ENCODE measurements at places on chromosomes 1 and 21.
A peak's percentile ranks its signal among the peaks of the same experiment; 100 is the strongest.

GRCh38 chr1:166193057-166193698, 26.4 kb upstream of the FAM78B start:
- no peak for DNase-seq

DNA sequence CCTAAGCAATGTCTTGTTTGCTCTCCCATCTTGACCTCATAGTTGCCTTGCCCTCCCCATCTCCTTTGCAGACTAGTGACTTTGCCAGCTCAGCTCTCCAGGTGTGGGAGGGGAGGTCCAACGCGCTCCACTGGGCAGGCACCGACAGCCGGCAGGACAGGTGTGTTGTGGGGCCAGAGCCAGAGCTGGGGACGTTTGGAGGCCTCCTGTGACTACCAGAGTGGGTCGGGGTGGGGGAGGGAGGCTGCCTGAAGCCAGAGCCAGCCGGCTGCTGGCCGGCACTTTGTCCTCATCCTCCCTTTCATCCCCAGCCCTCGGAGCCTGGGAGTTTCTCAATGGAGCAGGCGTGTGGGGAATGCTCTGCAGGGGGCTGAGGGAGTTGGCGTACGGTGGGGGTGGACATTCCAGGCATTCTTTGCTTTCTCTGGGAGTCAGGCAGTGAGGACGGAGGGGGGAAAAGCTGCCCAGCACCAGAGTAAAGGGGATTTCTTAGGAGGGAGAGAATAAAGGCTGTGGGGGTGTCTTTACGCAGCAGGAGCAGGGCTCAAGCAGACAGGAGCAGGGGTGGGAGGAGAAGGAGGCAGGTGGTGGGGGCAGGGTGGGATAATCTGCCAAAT, 20.2 kb downstream of the NUAK2 start:
- DNase-seq, result no peak

DNA sequence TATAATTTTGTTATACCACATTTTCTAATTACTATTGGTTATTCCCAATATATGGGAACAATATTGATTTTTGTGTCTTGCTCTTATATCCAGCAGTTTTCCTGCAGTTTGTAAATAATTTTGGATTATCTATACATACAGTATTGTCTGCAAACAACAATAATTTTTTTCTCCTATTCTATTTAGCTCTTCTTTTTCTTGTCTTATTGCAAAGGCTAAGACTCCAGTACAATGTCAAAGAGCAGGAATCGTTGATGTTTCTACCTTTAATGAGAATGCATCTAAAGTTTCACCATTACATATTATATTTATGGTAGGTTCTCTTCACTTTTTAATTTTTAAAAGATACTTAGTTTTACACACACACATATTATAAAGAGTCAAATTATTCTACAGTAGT, 4.1 kb upstream of the AVPR1B start:
- no peak for DNase-seq

GRCh38 chr1:181801617-181802016, 259.9 kb downstream of the ZNF648 start:
- DNase-seq, result no peak

- DNase-seq, result no peak
Observed at GRCh38 chr1:58584082-58584895, 7.2 kb upstream of the TACSTD2 start.

GRCh38 chr1:153827168-153827964, 52.2 kb downstream of the SLC27A3 start:
- DNase-seq, result no peak

- no peak for DNase-seq
Observed at GRCh38 chr1:230079199-230080024, 12.4 kb downstream of the GALNT2 start.

DNA sequence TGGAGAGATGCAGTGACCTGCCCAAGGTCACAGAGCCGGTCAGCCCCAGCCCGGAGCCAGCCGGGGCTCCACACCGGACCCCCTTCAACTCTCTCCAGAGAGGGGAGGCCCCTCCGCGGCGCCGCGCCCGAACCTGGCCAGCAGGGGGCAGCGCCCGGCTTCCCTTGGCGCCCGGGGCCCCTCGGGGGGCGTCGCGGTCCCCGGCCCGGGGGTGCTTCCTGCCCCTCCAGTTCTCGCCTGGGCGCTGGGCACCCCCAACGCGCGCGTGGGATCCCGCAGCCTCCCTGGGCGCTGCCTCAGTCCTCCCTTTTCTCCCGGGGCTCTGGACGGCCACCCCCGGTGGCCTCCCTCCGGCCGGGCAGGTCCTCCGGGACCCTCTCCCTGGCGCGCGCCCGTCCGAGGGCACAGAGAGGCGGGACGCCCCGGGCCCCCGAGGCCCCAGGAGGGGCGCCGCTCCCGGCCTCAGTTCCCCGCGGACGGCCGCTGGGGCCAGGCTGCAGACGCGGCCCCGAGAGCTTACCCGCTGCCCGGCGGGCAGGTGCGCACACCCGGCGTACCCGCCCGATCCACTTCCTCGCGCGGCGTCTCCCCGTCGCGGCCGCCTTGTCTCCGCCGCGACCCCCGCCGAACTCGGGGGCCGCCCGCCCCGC, 406 bp downstream of the HTR1D start:
- DNase-seq, result no peak

- no peak for DNase-seq
Observed at GRCh38 chr1:176800978-176801513, 338.1 kb downstream of the PAPPA2 start.

DNA sequence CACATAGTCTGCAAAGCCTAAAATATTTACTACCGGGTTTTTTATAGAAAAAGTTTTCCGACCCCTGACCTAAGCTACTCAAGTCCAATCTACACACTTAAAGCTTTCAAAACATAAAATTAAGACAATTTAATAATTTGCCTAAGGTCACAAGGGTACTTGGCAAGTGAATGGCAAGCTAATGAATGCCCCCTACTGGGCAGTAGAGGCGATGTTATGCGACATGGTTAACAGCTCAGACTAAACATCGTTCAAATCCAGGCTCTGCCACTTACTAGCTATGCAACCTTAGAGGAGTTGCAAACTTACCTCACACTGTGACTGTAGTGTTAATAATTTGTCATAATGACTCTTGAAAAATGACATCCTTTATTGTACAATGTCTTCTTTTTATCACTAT, 317.2 kb upstream of the NFIA start:
- DNase-seq, result no peak

DNA sequence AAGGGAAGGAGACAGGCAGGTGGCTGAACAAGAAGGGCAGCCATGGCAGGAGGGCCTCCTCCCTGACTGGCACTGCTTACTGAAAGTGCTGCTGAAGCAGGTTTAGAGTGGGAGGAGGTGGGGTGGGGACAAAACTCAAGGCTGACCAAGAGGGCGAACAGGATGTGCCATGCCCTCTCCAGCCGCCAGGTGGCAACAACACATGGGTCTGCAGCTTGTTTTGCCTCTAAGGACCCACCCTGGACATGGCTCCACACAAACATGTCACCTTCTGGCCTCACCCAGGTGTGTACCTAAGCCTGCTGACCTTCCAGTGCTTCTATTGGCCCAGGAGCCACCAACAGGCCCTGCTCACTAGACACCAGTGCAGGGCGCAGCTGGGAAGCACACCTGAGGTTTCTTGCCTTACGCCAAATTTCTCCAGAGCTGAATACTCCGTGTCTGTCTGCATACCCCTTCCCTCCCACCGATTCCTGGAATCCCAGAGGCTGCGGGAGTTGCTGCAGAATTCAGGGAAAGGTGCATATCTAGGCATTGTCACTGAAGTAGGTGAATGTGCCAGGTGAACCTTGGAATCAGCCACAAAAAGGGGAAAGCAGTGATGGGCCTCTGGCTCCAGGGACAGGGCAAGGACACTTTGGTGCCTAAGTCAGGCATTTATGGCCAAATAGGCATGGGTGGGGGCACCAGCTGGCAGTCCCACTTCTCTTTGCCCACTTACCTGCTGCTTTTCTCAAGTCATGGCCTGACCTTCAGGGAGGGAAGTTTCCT, 5.3 kb downstream of the PSRC1 start:
- peak; percentile 45 for DNase-seq

DNA sequence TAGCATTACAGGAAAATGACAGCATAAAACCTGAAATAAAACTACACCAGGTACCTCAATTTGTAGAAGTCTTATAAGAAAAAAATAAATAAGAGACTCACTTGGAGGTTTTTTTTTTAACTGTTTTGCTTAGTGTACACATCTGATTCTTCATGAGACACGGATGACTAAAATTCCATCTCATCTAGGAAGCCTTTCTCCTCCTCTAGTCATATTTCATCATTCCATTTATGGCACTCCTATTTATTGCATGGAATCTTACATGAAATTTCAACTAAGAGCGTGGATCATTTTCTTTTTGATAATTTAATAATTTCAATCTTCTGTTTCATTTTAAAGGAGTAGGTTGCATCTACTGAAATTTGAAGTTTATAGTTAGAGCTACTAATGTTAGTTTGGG, 1.6 kb upstream of the PTGS2 start:
- DNase-seq, result no peak

- DNase-seq, result peak; percentile 91
Observed at GRCh38 chr1:113389953-113390834, at the start of gene MAGI3. MAGI3 (plus strand) TSS chr1:113390515; CDS start chr1:113391034, 519 bp downstream.

DNA sequence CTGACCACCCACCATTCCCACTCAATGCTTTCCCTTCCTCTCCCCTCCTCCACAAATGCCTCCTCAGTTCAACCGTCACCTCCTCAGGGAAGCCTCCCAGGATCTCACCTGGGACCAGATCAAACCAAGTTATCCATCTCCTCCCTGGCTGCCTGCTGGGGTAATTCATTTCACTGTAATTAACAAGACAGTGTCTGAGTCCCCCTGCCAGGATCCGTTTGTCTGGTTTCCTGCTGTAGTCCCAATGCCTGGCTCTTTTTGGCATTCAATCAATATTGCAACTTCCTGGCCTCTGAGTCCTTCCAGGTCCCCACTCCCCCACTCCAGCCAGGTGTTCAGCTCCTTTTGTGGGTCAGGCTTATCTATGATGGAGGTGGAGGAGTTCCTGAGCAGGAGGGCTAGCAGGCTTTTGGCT, 687.7 kb downstream of the PTPRU start:
- no peak for DNase-seq

DNA sequence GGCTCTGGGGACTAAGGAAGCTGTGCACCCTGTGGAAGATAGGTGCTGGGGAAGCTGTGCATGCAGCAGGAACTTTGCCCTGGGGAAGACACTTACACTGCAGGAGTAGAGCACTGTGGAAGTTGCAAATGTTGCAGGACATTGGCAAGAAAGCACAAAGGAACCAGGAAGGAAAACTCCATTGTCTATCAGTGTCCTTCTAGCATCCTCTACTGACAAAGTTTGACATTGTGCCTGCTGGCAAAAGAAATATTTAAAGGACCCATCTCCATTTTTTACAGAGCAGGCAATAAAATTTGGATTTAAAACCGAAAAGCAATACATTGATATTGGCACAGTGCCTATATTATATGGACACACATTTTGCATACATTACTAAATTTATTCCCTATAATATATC, 394.1 kb downstream of the PBX1 start:
- no peak for DNase-seq

DNA sequence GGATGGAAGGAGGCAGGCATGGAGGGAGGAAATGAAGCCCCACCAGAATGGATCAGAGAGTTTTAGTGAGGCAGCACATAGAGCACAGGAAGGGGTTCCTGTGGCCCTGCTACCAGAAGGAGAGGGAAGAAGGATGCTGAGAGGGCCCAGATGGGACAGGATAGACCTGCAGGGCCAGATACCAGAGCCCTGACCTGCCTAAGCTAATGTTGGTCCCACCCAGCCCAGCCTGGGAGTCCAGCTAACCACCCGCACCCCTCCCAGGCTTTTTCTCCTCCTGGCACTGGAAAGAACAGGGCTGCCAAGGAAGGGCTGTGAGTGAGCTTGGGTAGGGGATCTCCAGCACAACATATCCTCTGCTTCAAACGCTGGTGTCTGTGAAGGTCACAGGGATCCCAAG, 6.9 kb downstream of the NECTIN4 start:
- no peak for DNase-seq

DNA sequence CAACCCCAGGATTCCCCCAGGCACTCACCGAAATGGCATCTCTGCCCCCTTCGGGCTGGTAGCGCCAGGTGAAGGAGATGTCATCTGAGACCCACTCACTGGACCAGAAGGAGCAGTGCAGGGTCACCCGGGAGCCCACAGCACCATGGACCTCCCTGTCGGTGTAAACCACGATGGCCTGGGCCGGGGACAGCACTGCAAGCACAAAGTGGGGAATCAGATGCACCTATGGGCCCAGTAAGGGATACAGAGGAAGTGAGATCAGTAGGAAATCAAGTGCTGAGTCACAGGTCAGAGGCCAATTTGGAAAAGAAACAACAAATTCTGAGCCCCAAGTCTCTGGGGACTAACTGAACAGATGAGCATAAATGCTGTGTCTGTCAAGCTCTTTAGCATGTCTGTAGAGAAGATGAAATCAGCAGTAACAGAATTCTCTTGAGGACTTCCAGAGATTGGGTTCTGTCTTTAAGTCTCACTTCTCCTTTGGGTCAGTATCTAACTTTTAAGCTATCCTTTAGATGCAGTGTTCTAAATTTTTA, 2.5 kb downstream of the MPZ start:
- DNase-seq, result no peak

DNA sequence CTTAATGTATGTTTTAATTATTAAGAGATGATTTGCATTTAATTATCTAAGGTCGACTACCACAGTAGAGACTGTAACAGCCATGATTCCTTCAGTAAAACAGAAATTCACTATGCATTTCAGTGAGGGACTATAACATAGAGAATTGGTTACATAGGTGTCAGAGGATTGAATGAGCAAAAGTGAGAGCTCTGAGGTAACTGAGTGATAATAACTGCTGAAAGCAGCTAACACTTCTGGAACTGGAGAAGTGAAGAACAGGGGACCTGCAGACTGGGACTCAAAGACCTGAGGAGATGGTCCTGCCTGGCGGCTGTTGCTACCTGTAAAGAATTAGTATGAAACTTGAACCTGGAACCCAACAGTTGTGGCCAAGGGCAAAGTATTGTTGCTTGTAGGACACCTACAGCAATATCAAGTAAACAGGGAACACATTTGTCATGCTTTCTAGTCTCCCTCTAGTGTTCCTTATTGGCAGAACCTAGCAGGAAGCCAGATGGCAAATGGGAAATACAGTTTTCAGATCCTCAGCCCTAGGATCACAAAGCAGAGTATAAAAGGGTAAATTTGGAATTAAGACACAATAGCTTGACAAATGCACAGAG, 110.6 kb downstream of the HS2ST1 start:
- no peak for DNase-seq

- DNase-seq, result no peak
Observed at GRCh38 chr1:221776495-221777301, 34.8 kb upstream of the DUSP10 start.

DNA sequence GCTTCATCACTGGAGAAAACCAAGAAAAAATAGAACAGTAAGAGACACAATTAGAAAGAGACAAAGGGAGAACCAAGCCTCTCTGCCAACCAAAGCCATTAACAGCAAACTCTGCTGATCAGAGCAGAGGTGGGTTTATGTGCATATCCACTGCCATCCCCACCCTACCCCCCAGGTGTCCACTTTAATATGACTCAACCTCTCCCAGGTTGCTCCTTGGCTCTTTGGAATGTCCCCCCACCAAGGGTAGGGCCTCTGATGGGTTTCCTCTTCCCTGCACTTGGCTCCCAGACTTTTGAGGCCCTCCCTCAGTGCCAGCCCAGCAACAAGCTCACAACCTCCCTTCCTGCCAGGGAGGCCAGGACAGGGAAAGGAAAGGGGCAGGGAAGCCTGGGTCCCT, 104.8 kb downstream of the DMRTA2 start:
- DNase-seq, result no peak

- no peak for DNase-seq
Observed at GRCh38 chr1:17230106-17230505, 18.8 kb upstream of the PADI3 start.

GRCh38 chr1:228217551-228218344, 9.9 kb downstream of the OBSCN start:
- DNase-seq, result no peak
